Calu3 (cell line): ENCODE measurements at places on chromosomes 1 and 21.
A peak's percentile ranks its signal among the peaks of the same experiment; 100 is the strongest.

DNA sequence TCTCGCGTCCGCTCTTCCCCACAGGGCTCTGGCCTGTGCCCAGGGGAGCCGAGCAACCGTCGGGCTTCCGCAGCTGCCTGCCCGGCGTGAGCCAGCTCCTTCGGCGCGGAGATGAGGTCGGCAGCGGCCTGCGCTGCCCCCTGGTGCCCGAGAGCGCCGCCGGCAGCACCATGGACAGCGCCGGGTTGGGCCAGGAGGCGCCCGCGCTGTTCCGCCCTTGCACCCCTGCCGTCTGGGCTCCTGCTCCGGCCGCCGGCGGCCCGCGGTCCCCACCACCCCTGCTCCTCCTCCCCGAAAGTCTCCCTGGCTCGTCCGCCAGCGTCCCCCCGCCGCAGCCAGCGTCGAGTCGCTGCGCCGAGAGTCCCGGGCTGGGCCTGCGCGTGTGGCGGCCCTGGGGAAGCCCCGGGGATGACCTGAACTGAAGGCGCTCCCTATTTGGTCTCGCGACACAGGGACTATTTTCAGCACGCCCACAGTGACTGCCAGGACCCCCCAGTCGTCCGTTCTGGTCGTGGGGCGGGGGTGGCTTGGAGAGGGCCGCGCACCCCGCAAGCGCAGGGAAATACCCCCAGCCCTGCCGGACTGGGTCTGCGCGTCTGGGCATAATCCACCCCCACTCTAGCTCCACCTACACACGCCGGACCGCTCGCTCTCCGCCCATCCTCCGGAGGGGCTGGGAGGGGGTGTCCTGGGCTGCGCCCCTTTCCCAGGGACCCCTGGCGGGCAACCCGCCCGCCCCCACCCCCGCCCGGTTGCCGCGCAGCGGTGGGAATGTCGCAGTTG, 1.3 kb downstream of the HES3 start:
- peak; percentile 85 for DNase-seq

DNA sequence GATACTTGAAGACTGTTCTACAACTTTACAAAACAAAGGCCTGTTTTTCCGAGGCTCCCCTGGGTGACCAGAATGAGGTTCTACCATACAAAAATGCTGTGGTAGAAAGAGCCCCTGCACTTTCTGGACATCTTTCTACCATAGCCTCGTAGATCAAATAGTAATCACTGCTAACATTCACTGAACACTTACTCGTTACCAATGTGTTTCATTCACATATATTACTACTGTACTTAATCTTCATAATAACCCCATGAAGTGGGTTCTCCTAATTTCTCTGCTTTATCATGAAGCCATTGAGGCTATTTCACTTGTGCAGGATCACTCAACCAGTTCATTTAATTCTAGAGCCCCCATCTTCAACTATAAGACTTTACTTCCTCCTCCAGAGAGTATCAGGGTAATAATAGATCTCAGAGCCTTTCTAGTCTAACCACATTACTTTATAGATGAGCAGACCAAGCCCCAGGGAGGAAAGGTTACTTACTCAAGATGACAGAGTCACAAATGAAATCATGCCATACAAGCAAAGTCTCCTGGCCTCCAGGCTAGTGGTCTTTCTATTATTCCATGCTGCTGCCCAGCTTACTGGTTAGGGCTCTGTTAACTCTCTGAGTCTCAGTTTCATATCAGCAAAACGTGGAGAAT, 46.7 kb upstream of the OSBPL9 start:
- no peak for DNase-seq

DNA sequence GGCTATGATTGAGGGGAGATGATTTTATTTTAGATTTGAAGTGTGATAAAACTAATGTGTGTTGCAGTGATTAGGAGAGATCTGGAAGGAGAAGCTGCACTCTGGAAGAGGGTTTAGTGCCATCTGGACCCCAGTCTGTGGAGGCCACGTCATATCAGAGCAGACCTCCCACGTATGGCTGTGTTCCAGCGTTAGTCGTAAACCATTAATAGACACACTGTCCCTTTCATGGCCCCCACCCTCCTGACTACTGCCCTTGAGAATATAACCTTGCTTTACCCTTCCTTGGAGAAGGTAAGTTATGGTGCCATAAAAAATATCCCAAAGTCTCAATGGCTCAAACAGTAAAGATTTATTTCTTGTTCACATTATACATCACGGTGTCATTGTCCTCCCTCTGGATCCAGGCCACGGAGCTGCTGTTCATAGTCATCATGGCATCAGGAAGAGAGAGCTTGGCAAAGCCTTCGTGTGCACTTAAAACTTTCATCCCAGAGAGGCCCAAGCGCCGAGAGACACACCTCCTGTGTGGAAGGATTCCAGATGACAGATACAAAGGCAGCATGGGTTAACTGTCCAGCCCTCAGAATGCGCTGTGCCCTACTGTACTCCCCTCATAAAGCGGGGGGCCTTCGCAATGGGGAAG, 33.2 kb downstream of the RHOU start:
- peak; percentile 6 for DNase-seq

- no peak for DNase-seq
Observed at GRCh38 chr1:52216907-52217458, 75.1 kb downstream of the ZFYVE9 start.

DNA sequence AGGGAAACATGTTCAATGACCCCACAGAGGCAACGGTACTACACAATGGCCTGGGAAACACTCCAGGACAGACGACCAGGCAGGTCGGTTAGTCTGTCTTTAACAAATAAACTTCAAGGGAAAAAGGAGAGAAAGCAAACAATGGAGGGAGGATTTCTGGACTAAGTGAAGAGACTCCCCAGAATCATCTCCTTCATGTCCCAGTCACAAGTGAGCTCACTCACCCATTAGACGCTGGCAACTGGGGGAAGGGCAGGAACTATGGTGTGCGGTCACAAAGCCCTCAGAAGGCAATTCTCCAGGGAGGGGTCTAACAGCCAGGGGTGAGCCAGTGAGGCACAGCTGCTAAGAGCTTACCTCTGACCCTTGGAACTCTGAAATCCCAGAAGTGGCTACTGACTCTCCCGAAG, 55.7 kb upstream of the NADK start:
- DNase-seq = no peak

GRCh38 chr1:154941333-154942013, 5.0 kb upstream of the PMVK start:
- DNase-seq = no peak
